Ovary (tissue), 10 donors: ENCODE measurements at places on chromosomes 6 and 20. TPM values are rescaled to one million over a fixed set of nuclear protein-coding genes. Genes with fewer than 3 reads are reported as not detected.
A peak's percentile ranks its signal among the peaks of the same experiment; 100 is the strongest.

PRL gene
- total RNA-seq: not detected

- no peaks in the 10 kb centered on the region for H3K4me1 ChIP-seq
- no peak overlapping the region for H3K27ac ChIP-seq
- H3K27me3 ChIP-seq: no peaks in the 10 kb centered on the region
- DNase-seq: no peak
Measured at GRCh38 chr20:1721687-1722512, 64.3 kb upstream of the SIRPG start.

GRCh38 chr20:20837574-20838021, 125.2 kb upstream of the RALGAPA2 start:
- no peaks in the 10 kb centered on the region for H3K36me3 ChIP-seq
- no peaks in the 10 kb centered on the region for H3K27me3 ChIP-seq
- peak; percentile 37 for DNase-seq
- H3K4me3 ChIP-seq: no peak overlapping the region

DNA sequence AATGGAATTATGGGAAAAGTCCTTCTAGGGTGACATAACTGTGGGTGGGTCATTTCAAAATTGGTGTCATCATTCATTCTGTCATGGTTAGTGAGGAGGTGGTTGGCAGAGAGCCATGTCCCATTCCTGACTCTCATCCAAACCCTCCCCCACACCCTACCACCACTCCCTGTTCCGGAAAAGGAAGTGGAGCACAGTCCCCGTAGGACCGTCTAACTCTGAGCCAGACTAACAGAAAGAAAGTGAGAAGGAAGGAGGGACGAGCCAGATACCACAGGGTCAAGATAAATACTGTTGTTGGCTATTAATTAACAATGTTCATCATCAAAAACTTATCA, 4.8 kb downstream of the TRIM10 start:
- H3K27me3 ChIP-seq: no peaks in the 10 kb centered on the region
- H3K36me3 ChIP-seq: no peaks in the 10 kb centered on the region
- no peak for DNase-seq
- H3K4me3 ChIP-seq: no peak overlapping the region
- H3K27ac ChIP-seq: no peak overlapping the region

- no peak for DNase-seq
- H3K36me3 ChIP-seq: no peaks in the 10 kb centered on the region
- H3K4me1 ChIP-seq: no peaks in the 10 kb centered on the region
- H3K4me3 ChIP-seq: no peak overlapping the region
Measured at GRCh38 chr6:154117485-154117884, 78.4 kb downstream of the OPRM1 start.
